Fibroblast of the conjunctiva (primary cell): ENCODE measurements at places on chromosomes 13 and 19.

DNA sequence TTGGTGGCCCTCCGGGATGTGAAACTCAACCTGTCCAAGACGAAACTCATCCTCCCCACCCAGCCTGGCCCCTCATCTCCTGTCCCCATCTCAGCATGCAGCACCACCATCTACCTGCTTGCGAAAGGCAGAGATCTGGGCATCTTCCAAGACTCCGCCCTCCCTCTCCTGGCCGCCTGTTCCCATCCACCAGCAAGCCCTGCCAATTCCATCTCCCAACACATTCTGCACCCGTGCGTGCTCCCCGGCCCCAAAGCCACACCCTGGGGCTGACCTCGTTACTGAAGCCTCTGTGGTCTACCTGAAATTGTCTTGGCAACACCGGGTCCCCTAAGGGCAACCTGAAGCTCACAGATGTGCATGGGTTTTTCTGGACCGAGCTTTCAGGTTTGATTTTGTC is 13.2 kb upstream of the CAMSAP3 start:
- no peak for DNase-seq

- DNase-seq: no peak
Observed at GRCh38 chr13:21736926-21737325, 66.1 kb downstream of the FGF9 start.

DNA sequence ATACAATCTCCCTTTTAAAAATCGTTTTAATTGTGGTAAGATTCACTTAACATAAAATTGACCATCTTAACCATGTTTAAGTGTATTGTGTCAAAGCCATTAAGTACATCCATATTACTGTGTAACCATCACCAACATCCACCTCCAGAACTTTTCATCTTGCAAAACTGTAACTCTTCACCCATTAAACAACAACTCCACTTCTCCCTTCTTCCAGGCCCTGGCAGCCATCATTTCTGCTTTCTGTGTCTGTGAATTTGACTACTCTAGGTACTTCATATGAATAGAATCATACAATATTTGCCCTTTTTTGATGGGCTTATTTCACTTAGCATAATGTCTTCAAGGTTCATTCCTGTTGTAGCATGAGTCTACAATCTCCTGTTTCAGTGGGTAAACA is 36.5 kb upstream of the VWA8 start:
- no peak for DNase-seq

DNA sequence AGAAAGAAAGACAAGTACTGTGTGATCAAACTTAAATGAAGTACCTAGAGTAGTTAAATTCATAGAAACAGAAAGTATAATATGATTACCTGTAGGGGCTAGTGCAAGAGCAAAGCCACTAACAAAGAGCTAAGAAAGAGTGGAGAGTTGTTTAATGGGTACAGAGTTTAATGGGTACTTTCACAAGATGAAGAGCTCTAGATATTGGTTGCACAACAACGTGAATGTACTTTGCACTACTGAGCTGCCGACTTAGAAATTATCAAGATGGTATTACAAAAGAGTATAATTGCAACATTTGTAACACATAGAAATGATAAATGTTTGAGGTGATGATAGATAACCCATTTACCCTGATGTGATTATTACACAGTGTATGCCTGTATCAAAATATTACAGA is 140.3 kb upstream of the GPC6 start:
- DNase-seq: no peak

DNA sequence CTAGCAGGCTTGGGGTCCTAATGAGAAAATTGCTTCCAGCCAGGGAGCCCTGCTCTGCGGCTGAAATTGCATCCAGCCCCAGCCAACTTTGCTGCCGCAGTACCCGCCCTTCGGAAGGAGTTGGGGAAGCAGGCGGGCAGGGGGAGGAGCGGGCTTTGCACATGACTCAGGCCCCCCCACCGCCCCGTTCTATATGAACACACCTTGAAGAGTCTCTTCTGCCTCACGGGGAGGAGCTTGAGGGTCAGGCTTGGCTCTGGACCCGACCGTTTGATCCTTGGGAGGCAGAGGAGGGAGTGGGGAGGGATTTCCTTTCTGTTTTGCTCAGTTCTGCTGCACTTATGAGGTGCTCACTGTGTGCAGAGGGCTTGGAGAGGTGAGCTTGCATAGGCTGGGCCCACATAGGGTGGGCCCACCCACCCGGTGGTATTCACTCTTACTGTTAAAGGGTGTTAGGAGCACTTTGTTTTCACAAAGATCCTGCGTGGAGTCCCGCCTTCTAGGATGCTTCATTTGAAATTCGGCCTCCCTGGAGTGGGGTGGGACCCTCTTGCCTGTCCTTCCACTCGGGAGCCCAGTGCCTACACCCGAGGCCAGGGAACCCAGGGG is 46.5 kb downstream of the LYL1 start:
- DNase-seq: peak; percentile 61

DNA sequence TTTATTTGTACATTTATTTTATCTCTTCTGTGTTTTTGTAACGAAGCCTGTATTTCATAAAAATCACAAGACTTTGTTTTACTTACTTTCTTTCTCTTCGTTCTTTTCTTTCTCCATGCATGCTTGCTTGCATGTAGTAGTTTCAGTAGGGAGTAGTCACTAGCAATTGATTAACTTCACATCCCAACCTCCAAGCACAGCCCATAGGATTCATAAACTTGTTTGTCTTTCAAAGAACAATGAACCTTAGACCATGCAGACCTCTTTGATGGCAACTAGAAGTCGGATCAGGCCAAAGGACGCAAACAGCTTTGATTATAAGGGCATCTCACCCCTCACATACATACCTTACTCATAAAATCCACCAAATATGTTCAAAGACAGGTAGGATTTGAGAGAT is 3.1 kb upstream of the PRR20A start:
- DNase-seq: no peak

- DNase-seq: no peak
Observed at GRCh38 chr13:111159362-111160320, 44.5 kb downstream of the ARHGEF7 start.

- DNase-seq: no peak
Observed at GRCh38 chr19:11251217-11251616, 11.1 kb downstream of the DOCK6 start.

- DNase-seq: peak; percentile 27
Observed at GRCh38 chr19:53424968-53425597, 6.7 kb upstream of the ZNF761 start.

DNA sequence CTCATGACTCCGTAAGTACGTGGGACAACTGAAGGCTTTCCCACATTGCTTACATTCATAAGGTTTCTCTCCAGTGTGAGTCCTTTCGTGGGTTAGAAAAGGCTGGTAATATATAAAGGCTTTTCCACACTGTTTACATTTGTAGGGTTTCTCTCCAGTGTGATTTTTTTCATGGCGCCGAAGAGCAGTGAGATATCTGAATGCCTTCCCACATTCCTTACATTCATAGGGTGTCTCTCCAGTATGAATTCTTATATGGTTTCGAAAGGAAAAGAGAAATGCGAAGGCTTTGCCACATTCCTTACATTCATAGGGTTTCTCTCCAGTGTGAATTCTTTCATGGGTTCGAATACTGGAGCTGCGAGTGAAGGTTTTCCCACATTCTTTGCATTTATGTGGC is 29.5 kb downstream of the ZNF490 start:
- no peak for DNase-seq

- DNase-seq: no peak
Observed at GRCh38 chr13:34004676-34005075, 186.7 kb downstream of the RFC3 start.

DNA sequence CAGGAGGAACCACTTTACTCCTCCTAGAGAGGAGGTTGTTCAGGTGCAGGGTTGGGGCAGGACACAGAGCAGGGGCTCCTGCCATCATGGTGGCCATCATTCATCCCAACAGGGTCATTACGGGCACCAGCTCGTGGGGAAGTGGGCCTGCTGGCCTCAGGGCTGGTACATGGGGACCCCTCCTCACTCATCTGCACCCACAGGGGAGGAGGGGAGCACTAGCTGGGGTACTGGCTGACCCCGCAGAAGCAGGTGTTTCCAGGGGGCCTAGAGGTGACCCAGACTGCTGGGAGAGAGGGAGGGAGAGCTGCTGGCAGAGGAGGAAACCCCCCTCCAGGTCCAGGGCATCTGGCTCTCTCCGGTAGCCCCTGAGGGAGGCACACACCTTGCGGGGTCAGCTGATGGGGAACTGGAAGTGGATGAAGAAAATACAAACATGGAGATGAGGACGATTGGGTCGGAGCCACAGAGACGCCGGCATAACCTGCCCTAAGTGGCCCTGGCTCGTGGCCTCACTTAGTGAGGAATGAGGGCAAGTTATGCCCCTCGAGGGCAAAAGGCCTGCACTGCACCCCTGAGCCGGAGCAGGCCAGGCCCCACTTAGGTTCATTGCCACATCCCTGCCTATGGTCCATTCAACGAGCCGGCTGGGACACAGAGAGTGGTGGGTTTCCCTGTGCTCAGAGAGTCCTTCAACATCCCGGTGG is 76.2 kb downstream of the SOX1 start:
- no peak for DNase-seq

DNA sequence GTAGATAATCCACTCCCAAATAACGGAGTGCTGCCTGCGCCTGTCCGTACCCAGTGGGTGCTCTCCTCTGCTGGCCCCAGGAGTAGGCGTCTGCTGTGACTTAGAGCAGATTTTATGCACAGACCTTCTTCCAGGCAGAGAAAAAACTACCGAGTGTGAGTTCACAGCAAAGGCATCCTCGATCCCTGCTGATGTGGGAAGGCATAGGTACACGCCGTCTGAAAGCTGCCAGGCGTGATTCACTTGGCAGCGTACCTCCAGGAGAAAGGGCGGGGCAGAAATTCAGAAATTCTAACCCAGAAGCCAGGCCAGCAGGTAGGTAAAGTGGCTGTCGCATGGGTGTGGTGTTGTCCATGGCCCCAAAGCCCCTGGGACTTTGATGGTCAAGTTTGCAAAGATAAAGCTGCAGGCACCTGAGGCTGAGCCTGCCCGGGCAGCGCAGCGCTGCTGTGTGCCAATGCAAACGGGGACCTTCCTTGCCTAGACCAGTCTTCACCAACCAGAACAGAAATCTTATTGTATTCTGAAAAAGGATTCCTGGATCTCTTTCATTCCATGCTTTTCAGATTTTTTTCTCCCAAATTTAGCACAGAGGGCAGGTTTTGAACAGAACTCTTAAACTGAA is 36.3 kb downstream of the COL4A2 start:
- DNase-seq: no peak

- DNase-seq: no peak
Observed at GRCh38 chr19:32067685-32068084, 277.7 kb upstream of the ZNF507 start.

- peak; percentile 72 for DNase-seq
Observed at GRCh38 chr13:111210544-111211469, 95.7 kb downstream of the ARHGEF7 start.

GRCh38 chr13:30796631-30797601 is 61.6 kb downstream of the ALOX5AP start:
- DNase-seq: no peak

- DNase-seq: no peak
Observed at GRCh38 chr13:87314822-87315221, 356.3 kb upstream of the SLITRK5 start.

DNA sequence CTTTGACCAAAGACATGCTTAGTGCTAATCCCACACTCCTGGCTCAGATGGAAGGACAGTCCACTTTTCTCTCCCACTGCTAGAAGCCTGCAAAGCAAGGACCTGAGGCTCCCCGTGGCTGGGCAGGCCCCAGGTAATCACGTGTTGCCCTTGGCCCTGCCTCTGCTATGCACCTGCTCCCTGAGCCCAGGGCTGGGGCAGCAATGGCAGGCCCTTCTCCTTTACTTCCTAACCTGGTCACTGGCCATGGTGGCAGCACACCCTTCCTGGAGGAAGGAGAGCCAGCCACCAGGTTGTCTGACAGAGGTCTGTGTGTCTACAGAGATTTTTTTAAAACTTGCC is 27.9 kb upstream of the ZNF492 start:
- no peak for DNase-seq

- no peak for DNase-seq
Observed at GRCh38 chr19:47023448-47023794, 3.8 kb downstream of the NPAS1 start.

GRCh38 chr13:65966991-65967451 is 1263.1 kb downstream of the PCDH9 start:
- DNase-seq: no peak

- DNase-seq: no peak
Observed at GRCh38 chr13:36211567-36211966, 2.8 kb downstream of the SOHLH2 start.

GRCh38 chr19:40224342-40225150 is 1.9 kb downstream of the CCNP start:
- no peak for DNase-seq

DNA sequence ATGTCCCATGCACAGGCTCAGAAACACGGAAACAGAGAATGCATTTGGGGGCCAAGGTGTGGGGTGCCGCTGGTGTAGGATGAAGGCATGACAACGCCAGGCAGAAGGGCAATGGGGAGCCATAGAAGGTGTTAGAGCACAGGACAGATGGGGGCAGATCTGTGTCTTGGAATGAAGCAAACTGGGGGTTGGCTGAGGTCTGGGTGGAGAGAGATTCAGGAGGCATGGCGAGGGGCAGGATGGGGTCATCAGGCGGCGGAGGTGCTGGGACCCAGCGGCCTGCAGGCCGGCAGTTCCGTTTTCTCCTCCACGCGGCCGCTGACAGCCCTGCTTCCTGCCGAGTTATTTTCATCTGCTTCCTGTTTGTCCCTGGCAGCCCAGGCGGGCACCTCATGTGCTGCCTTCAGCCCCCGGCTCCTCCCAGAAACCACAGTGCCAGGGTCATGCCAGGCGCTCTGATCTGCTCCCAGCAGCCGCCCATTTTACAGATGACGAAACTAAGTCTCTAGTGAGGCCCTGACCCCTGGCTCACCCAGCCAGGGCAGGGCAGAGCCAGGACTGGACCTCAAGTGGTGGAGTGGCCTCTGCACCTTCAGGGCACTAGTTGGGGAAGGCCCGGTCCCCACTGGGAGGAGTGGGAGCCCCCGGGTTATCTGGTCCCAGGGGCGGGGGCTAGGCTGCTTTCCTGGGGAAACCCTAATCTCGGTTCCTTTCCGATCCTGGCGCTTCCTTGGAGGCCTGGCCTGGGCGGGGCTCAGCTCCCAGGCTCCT is 2.2 kb downstream of the ARHGAP45 start:
- no peak for DNase-seq

GRCh38 chr13:38223089-38223488 is 126.6 kb upstream of the UFM1 start:
- DNase-seq: peak; percentile 14

GRCh38 chr19:23273590-23274412 is 23.6 kb upstream of the ZNF724 start:
- DNase-seq: peak; percentile 71

- no peak for DNase-seq
Observed at GRCh38 chr13:46355088-46355468, 32.0 kb downstream of the RUBCNL start.

GRCh38 chr19:1377965-1378785 is 5.5 kb upstream of the NDUFS7 start:
- no peak for DNase-seq

GRCh38 chr13:92767468-92767867 is 459.1 kb upstream of the GPC6 start:
- no peak for DNase-seq

- no peak for DNase-seq
Observed at GRCh38 chr13:77389625-77390000, 62.7 kb upstream of the MYCBP2 start.

GRCh38 chr19:5648464-5648863 is 25.6 kb downstream of the SAFB start:
- DNase-seq: no peak
